Karpas-422 (cell line): ENCODE measurements at places on chromosomes 1 and 21.

- DNase-seq = no peak
Observed at GRCh38 chr1:200962631-200963030, 60.9 kb downstream of the KIF21B start.

DNA sequence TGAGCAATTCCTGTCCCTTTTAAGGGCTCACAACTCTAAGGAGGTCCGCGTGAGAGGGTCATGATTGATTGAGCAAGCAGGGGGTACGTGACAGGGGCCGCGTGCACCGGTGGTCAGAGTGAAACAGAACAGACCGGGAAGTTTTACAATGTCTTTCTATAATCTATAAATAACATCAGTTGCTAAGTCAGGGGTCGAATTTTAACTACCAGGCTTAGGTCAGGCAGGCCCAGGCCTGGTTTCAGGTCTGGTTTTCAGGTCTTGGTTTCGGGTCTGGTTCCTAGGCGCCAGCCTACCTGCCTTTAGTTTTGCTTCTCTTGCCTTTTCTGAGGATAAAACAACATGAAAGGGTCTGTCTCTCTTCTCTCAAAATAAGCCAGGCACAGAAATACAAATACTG, 476.0 kb upstream of the CAMK1G start:
- no peak for DNase-seq

GRCh38 chr1:90045853-90046563, 51.1 kb downstream of the ZNF326 start:
- peak; percentile 69 for DNase-seq

GRCh38 chr1:30242722-30243457, 480.5 kb downstream of the MATN1 start:
- DNase-seq = no peak

- DNase-seq = peak; percentile 51
Observed at GRCh38 chr1:158496374-158496773, 24.4 kb downstream of the OR10R2 start.

DNA sequence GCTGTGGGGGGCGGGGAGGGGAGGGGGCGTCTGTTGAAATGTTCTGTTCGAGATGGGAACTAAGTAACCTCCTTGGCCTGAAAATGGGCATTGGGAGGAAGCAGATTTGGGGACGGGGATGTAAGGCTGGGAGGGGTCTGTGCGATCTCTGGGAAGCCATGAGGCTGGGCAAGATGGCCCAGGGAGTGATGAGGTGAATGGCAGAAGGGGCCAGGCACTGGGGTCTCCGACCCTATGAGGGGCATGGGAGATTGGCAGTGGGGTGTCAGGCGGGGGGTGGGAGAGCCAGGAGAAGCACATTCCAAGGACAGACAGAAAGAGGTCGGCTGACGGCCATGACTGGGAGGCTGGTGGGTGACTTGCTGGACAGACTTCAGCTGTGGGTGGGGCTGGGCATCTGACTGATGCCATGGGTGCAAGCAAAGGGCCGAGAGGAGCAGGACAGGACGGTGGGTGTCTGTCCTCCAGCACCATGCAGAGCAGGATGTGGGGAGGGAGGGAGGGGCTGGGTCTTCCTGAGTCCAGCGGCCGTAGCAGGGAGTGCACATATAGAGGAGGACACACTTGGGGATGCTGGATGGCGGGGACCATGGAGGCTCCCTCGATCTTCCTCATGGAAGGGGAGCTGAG, 30.0 kb upstream of the COL18A1 start:
- no peak for DNase-seq

- DNase-seq = no peak
Observed at GRCh38 chr1:165890684-165891083, 63.3 kb downstream of the UCK2 start.

GRCh38 chr1:243543501-243543900, 287.7 kb downstream of the SDCCAG8 start:
- DNase-seq = no peak

DNA sequence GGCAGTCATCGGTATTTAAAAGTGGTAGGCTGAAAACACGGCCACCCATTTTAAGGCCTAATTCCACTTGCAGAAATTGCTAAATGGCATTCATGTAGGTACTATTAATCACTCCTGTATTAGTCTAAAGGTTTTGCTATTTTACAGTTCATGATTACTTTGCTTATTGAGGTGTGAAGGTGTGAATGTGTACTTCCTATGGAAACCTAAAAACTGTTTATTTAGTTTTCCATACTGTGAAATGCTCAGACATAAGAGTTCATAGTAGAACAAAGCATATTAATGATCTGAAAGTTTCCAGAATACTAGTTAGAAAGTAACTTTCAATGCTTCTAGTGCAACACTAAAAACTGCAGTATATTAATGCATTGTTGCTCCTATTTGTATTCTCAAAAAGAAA, 69.8 kb downstream of the ITGB3BP start:
- no peak for DNase-seq

DNA sequence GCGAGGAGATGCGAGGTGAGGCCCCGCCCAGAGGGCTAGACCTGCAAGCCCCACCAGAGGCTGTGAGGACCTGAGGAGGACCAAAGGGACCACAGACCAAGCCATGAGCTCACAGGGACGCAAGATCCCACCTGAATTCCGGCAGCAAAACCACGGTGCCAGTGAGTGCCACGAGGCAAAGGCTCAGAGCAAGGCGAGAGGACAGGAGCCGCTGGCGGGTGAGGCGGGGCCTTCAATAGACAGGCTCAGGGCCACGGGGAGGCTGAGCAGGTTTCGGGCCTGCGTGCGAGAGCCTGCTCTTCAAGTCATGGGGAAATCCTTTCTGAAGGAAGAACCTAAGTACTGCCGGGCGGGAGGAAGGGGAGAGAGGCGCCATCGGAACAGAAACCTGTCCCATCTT, 7.1 kb upstream of the TMEM240 start:
- DNase-seq = no peak

GRCh38 chr1:202964791-202965410, 2.2 kb downstream of the CYB5R1 start:
- no peak for DNase-seq

DNA sequence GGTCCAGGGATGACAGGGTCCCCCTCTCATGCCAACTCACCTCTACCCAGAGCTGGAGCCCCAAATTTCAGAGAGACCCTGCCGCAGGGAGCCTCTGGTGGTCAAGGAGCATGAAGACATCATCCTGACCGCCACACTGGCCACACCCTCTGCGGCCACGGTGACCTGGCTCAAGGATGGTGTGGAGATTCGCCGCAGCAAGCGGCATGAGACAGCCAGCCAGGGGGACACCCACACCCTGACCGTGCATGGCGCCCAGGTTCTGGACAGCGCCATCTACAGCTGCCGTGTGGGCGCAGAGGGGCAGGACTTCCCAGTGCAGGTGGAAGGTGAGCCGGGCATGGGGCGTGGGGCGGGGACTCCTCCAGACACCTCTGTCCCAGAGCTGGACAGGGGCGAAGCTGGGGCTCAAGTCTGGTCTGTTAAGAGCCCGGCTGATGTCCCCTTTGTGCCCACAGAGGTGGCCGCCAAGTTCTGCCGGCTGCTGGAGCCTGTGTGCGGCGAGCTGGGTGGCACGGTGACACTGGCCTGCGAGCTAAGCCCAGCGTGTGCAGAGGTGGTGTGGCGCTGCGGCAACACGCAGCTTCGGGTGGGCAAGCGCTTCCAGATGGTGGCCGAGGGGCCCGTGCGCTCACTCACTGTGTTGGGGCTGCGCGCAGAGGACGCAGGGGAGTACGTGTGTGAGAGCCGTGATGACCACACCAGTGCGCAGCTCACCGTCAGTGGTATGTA, 66.0 kb downstream of the OBSCN start:
- DNase-seq = no peak

DNA sequence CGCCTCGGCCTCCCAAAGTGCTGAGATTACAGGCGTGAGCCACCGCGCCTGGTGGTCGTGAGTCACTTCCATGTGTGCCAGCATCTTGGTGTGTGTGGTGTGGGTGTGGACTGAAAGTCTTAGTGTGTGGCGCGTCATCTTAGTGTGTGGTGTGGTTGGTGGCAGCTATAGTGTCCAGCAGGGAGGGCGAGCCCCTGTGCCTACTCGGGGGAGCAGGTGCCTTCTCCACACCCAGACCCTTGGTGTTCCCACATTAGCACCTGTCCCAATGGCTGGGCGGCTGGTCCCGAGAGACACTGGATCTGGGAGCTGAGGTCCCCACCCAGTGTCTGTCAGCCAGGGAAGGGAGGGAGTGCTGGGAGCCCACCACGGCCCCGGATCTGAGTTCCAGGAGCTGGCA, 2.8 kb downstream of the SCNN1D start:
- DNase-seq = no peak

DNA sequence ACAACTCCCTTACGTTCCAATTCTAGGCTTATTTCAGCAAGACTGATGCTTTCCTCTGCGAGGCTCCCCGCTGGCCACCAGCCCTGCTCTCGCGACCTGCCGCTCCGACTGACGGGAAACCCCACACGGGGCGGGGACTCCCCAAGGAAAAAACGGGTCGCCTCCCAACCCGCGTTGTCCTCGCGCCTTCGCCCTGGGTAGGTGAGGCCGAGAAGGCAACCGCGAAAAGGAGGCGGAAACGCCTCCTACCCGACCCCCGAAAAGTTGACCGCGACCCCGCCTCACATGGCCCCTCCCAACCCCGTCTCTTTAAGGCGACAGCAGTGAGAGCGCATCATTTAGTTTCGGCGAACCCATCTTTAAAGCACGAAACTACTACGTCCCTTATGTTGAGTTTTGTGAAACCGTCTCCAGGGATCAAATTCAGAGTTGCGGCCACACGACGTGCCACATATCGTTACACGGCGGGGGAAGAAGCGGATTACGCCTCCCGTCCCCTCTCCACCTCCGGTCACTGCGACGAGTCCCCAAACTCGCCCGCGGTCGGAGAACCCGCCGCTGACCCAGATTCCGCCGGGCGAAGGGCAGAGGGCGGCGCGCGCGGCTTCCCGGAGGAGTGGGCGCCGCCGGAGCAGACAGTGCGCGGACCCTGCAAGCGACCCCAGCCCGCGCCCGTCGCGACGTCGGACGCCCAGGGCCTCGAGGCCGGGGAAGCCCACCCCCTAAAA, 1.2 kb downstream of the ANP32E start:
- peak; percentile 94 for DNase-seq

DNA sequence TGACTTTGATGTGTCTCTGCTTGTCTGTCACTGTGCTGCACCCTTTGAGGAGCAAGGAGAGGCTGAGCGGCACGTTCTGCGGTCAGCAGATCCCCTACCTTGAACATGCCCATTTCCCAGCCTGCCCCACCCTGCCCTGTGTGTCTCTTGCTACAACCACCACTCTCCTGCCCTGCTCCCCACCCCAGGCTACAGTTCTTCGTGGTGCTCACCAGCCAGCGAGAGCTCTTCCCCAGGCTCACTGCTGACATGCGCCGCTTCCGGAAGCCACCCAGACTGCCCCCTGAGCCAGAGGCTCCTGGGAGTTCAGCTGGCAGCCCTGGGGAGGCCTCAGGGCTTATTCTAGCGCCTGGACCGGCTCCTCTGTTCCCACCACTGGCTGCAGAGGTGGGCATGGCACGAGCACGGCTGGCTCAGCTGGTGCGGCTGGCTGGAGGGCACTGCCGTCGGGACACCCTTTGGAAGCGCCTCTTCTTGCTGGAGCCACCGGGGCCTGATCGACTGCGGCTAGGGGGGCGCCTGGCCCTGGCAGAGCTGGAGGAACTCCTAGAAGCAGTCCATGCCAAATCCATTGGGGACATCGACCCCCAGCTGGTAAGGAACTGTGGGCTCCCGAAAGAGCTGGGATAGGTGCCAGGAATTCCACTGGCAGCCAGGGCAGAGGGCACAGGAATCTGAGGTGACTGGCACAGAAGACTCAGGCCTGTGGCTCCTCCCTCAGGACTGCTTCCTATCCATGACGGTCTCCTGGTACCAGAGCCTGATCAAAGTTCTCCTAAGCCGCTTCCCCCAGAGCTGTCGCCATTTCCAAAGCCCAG, 5.6 kb downstream of the HYI start:
- DNase-seq = no peak

- no peak for DNase-seq
Observed at GRCh38 chr1:37802439-37802838, 5.2 kb upstream of the C1orf122 start.

DNA sequence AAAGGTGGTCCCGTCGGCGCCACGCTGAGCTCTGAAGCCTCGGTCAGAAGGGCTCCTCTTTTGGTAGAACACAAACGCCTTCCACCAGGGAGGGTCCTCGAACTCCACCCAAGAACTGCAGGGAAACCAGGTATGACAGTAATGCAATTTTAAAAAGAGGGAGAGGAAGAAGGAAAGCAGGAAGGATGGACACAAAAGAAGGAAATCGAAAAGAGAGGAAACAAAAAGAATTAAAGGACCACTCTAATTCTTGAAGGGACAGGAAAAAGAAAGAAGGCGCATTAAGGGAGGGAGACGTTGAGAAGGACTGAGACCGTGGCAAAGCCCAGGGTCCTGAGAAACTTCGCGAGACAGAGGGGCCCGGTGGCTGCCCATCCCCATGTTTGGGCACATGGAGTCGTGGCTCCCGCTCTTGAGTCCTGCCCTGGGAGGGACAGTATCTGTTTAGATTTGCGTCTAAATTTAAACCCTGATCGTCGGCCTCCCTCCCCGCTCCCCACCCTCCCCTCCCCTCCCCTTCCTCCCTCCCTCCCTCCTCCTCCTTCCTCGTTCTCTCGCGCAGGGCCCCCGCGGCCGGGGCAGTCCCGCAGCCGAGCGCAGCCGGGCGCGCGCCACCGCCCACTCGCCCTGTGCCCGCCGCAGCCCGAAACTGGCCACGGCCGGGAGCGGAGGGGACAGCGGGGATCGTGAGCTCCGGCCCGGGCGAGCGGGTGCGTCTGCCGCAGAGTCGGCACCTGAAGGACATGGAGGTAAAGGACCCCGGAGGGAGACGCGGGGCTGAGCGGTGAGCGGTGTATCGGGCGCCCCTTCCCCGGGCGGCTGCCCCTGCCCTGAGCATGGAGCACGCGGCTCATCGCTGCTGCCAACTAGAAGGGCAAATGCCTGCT, at the start of gene RCSD1:
TSS of gene RCSD1 (plus strand) at position 552 of the 887 bp plus-strand sequence. CDS start at position 744, 192 bp downstream.
- peak; percentile 87 for DNase-seq

GRCh38 chr1:110390096-110390495, 730 bp downstream of the SLC16A4 start:
- peak; percentile 61 for DNase-seq

DNA sequence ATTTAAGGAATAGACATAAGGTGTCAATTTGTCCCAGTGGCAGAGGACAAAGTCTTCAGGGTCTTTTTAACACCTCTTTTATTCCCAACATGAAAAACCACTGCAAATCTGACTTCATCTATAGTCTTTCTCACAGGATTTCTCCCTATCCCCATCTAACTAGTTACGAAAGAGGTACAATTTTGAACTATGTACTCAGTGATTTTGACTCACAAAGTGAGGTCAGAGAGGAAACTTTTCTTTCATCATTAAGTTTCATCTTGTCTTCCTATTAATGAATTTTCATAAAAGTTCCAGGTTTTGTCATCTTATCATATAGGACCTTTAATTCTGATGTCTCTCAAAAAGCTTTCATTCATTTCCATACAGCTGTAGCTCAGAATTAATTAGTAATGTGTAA, 63.3 kb downstream of the ASH1L start:
- DNase-seq = no peak

GRCh38 chr1:215003686-215004085, 78.9 kb upstream of the KCNK2 start:
- no peak for DNase-seq
